Endodermal cell (in vitro differentiated cells): ENCODE measurements at places on chromosomes 5 and 9. TPM values are rescaled to one million over a fixed set of nuclear protein-coding genes. Genes with fewer than 3 reads are reported as not detected.
A peak's percentile ranks its signal among the peaks of the same experiment; 100 is the strongest.

DNA sequence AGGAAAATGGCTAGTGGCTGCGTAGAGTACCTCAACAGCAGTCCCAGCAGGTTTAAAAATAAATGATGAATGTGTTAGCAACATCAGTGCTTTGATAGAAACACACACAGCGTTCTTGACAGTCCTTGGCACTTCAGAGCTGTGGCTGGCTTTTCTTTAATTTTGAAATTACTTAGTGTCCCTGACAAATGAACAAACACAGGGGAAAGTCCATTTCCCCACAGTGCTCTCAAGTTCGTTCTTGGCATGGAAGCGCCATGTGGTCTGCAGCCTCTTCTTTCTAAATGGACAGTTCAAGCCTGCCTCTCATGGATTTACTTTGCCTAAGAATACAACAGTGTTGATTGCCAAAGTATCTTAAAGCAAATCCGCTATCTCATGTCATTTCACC lies 102.2 kb downstream of the ADAMTS12 start:
- no peak for DNase-seq

DNA sequence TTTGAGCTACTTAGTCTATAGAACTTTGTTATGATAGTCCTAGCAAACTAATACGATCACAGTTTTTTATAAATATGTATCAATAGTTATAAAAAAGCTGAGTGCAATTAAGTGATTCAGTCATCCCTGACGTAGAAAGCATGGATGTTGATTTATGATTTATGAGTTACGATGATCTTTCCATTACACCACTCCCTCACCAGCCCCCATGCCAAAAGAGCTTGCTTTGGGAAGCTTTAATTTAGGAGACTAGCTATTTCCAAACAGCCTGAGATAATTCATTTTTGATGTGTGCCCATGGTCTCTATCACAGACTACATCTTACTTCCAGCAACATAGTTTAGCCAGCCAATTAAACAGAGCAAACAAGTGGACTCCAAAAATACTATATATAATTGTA lies 256.8 kb downstream of the GABRG2 start:
- no peak for DNase-seq

- no peak for DNase-seq
These were observed 8.8 kb upstream of the IGFBPL1 start for GRCh38 chr9:38432922-38433510.

The PCDHB8 gene
- 0.71 to 1.1 TPM (median 0.86 TPM) in 3 replicates for total RNA-seq

The BARHL1 gene
- not detected in 3 replicates for total RNA-seq

DNA sequence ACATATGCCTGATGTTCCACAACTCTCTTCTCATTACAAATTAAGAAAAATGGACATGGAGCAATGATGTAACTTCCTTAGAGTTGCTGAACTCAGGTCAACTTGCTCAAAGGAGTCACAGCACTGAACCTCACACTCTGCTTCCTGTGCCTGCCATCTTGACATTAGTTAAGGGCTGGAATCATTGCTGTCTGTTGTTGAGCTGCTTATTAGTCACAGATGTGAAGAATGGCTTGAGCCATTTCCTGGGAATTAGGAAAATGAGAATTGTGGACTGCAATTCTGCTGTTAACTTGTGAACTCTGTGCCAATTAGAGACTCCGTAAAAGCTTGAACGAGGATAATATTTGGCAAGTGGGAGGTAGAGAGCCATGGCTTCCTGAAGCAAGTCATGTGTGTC lies 212.0 kb downstream of the ADAMTS12 start:
- no peak for DNase-seq

The CTXN3 gene
- total RNA-seq: not detected in 3 replicates

The GFRA3 gene
- 0.13 and 0.41 TPM in 2 replicates for total RNA-seq

The SAXO1 gene
- total RNA-seq: 0.04 and 0.23 TPM in 2 replicates

DNA sequence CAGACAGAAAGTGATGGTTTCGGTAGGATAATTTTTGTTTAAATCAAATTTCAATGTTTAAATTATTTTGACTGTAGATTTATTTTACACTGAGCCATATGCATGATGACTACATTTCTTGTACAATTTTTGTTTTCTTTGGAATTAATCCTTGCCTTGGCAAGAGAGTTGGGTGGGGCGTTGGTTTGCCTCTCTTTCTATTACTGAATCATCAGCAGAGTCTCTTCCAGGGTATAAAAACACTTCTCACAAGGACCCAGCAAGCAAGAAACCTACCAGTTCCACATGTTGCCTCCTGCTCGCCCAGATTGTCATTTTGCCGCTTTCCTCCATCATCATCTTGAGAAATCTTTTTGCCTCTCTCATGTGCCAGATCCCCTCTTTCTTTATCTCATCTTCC lies 455.0 kb upstream of the DMAC1 start:
- no peak for DNase-seq

DNA sequence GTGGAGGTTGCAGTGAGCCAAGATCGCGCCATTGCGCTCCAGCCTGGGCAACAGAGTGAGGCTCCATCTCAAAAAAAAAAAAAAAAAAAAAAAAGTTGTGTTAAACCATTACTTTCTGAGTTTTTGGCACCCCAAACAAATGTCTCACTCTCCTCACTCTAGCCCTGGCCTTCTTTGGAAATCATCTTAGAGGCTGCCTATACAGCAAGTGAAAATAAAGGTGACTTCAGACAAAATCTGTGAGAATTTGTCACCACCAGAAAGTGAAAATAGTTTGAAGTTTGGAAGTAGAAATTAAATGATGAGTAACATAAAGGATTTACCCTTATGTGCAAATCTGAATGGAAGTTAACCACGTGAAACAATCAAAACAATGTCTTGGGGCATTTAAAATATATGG lies 7.2 kb upstream of the ZNF131 start:
- no peak for DNase-seq

DNA sequence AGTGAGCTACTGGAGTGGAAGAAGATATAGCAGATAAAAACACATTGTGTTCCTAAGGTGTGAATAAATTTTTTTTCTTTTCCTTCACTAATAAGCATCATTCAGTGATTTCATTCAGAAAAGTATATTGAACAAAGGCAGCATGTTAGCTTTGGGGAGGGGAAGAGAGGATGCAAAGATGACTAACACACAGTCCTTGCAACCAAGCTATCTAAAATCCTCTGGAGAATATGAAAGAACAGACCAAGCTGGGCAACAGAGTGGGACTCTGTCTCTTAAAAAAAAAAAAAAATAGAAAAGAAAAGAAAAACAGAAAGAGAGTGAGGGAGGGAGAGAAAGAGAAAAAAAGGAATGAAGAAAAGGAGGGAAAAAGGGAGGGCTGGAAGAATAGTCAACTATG lies 22.3 kb upstream of the OMD start:
- no peak for DNase-seq

DNA sequence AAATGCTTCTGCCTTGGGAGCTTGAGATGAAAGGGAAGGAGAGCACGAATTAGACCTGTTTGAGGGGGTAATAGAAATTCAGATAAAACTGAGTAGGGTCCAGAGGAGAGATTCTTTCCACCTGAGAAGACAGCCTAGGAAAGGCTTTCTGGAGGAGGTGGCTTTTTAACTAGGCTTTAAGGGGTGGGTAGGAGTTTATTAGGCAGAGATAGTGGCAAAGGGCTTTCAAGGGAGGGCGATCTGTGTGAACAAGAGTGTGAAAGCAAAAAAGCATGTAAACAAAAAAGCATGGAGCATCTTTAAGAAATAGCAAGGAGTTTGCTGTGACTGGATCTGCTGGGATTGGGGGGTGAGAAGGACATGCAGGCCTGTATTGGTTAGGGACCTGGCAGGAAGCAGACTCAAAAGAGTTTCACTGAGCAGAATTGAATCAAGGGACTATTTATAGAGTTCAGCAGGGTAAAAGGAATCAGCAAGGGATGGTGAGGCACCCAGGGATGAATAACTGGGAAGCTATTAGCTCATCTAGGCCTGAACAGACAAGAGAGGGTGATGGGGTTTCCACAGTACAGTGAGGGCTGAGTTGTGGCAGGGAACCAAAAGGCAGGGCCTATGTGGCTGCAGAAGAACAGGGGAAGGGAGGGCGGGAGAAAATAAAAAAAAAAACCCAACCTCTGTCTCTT lies 18.8 kb downstream of the SLC1A1 start:
- DNase-seq: no peak

DNA sequence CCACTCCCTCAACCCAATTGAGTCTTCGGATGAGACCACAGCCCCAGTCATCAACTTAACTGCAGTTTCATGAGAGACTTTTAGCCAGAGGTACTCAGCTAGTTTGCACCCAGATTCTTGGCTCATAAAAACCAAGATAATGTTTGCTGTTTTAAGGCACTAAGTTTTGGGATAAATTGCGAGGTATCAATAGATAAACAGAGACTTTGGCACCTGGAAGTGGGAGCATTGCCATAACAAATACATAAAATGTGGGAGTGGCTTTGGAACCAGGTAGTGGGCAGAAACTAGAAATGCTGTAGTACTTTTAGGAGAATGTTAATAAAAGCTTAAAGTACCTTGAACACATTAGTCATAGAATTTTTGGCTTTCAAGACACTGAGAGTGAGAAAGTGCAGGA lies 439.8 kb downstream of the SH3GL2 start:
- no peak for DNase-seq

DNA sequence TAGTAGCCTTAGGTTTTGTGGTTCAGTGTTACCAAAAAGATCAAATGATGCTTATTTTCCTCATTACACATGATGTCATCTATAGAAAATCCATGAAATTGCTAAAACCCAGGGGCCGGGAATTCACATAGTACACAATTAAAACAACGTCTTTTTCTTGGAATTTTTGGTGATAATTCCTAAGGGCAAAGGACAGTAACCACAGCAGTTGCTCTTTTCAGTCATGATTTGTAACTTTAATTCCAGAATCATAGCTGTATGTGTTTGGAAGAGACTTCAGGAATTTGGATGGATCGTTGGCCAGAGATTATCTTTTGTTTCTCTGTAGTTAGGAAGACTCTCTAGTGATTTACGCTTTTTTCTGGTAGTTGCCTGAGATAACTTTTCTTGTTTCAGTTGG lies 748.7 kb downstream of the TLE4 start:
- no peak for DNase-seq

DNA sequence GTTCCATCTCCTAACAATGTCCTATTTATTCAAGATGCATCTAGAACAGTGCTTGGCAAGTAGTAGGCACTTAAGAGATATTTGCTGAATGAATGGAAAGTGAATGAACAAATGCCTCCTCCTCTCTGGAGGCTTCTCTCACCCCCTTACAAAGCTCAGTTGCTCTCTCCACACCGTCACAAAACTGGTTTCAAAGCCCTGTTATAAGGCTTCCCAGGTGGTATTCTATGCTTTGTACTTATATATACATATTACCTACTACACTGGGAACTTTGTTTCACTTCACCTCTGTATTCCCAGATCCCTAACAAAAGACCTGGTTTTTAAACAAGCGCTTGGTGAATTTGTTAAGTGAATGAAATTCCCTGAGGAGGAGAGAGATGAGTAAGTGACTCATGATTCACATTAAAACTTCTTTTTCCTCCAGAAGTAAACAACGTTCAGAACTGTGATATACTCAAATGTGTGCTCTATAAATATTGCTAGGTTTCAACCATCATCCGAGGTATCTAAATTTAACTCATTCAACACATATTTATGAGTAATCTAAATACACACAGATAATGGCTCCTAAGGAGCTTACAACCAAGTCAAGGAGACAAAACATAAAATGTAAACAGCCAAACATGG lies 36.0 kb downstream of the DENND1A start:
- DNase-seq: no peak

GRCh38 chr5:50440651-50441492 lies at the start of gene EMB:
EMB (minus strand) TSS chr5:50441288; CDS start chr5:50441151, 137 bp downstream.
- peak; percentile 95 for DNase-seq

The TRPM3 gene
- total RNA-seq: 1.8 and 2.3 TPM in 2 replicates

The C1QTNF3 gene
- total RNA-seq: 2.1 to 7.2 TPM (median 6.3 TPM) in 3 replicates

The FCN2 gene
- not detected in 2 replicates for total RNA-seq

GRCh38 chr5:174692381-174692780 lies 32.0 kb upstream of the MSX2 start:
- peak; percentile 63 for DNase-seq

The ECSCR gene
- total RNA-seq: 0.62 and 1.2 TPM in 2 replicates

The CNOT8 gene
- total RNA-seq: 44.6 and 45.8 TPM in 2 replicates

DNA sequence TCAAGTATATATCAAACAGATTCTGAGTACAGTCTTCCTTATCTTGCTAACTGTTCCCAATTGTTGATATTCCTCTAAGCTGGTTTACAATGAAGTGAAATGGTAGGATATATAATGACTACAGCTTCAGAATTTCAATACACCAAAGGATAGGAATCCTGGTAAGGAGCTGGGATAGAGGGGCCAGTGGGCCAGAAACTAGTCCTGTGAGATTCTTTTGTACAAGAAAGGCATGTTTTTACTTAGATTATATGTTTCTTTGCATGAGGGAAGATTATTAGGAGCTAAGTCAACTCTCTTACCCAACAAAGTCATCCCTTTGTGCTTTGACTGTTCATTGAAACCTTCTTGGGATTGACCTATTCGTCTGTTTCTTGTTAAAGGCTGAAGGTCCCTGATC lies 435.7 kb downstream of the PLK2 start:
- DNase-seq: no peak

DNA sequence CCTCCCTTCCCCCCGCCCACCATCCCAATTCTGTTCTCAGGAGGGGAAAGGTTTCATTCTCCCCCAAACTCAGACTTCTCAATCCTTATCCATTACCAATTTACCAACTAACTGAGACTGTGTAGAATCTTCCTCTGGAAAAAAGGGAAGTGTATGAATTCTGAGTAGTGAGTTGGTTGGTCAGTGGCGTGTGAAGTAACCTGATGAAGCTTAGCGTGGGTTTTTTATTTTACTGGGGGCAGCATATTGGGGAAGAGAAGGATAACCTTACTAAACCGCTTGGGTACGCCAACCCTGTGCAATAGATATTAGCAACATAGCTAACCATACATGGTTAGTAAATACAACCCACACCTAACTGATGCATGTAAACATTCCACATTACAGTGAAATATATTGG lies 1.1 kb upstream of the DNAJC21 start:
- DNase-seq: no peak

The PCA3 gene
- not detected in 3 replicates for total RNA-seq

The PCDHB7 gene
- total RNA-seq: 0.59 and 0.75 TPM in 2 replicates

- DNase-seq: no peak
These were observed 71.5 kb downstream of the PRLR start for GRCh38 chr5:35158622-35159369.

GRCh38 chr9:21015995-21016394 lies 15.4 kb downstream of the HACD4 start:
- no peak for DNase-seq

DNA sequence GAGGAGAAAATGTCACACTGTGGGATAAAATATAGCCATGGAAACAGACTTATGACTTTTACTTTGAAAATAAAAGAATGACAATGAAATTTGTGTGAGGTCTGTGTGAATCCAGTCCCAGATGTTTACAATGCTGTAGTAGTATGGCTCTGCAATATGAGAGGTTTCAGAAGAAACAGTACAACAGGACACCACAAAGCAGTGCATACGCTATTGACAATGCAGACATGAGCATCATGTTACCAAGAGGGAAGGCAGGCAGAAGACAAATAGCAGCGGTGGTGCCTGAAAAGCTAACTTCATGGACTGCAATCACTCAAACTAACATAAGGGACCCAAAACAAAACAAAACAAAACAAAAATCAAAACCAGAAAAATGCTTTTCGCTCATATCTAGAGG lies 1.8 kb downstream of the FGF10 start:
- no peak for DNase-seq

DNA sequence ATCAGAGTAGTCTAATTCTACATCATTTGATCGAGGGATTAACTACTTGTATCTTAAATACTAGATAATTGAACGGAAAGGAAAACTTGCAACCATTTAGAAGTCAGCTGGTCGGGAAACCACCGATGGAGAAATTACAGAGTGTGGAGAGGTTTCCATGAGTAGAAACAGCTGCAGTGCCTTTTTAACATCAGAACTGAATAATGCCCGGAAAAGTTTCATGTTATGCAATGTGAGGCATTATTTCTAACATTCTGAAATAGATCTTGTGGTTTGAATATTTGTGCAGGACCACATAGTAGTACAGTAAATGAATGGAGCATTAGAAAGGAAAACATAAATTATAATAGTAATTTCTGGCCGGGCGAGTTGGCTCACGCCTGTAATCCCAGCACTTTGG lies 88.1 kb upstream of the RNF180 start:
- DNase-seq: no peak
